ENCODE measurements at places on chromosomes 6 and 20.
A peak's percentile ranks its signal among the peaks of the same experiment; 100 is the strongest.

DNA sequence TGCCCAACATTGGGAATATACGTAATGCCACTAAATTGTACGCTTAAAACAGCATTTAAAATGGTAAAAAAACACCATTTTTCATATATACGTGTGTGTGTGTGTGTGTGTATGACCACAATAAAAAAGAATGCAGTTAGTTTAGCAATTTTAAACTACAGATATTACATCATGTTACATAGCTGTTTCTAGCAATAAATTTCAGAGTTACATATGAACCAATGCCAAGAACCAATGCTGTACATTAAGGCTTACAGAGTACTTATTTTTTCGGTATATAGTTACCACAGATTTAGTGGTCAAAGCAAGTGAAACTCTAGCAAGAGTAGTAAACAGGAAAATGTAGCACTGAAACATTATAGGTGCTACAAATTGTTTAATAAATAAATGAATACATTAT, 119.3 kb downstream of the PDE10A start:
- no peak for DNase-seq

- no peak for DNase-seq
Observed at GRCh38 chr20:57711826-57712225, 2.0 kb upstream of the PMEPA1 start.

DNA sequence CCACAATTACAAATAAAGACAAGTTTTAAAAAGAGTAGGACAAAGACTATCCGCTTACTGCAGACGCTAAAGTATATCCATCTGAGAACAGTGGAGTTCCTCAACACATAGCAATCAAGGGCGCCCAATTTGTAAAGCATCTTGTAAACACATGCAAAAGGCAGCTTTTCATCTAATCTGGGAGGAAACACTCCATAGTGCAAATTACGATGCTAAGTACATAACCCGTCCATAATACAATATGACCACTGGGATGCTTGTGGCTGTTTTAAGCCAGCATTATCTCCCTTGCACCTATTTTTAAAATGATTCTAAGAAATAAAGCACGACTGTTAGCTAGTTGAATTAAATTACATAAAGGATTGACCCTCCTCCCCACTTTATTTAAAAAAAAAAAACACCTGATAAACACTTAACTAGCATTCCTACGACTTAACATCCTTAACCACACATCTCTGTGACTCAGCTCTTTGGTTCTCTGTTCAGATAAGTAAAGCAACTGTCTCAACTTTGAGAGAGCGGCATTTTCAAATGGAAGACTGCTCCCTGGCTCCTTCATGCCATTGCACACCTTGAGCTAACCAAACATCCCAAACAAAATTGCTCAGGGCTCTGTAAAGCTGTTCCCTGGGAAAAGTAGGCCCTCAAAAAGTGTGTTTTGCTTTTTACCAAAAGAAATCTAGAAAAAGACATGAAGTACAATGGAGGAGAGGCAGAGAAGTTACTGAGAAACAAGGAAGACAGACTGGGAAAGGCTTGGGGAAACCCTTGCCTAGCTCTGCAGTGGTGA, 14.2 kb downstream of the SLC22A23 start:
- DNase-seq: no peak

DNA sequence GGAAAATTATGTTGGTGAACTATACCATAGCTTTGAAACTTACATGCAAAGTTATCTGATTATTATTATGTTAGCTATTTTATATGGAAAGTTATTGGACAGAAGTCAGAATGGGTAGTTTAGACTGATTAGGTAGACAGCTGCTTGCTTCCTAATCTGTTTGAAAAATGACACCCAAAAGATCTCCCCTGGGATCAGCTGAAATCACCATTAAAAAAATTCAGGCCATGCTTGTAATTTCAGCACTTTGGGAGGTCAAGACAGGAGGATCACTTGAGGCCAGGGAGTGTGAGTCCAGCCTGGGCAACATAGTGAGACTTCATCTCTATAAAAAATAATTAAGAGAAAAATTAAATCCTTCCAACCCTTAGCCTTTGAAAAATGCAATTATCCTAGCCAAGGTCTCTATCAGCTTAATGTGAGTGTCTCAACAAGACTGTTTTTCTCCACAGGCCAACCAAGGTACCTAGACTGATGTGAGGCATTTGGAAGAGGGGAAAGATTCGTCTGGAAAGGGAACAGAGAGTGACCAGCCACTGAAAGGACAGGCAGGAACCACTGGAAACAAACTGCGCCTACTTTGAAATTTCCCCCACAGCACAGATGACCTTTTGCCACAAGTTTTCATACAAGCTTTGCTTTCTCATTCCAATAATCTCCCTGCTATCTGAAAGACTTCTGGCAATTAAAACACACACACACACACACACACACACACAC, 232.3 kb downstream of the GMPR start:
- no peak for DNase-seq

- no peak for DNase-seq
Observed at GRCh38 chr6:12594530-12594893, 122.1 kb upstream of the PHACTR1 start.

- no peak for DNase-seq
Observed at GRCh38 chr20:4574356-4574690, 147.4 kb upstream of the PRND start.

- DNase-seq: no peak
Observed at GRCh38 chr20:35586751-35587425, 28.7 kb upstream of the SPAG4 start.

DNA sequence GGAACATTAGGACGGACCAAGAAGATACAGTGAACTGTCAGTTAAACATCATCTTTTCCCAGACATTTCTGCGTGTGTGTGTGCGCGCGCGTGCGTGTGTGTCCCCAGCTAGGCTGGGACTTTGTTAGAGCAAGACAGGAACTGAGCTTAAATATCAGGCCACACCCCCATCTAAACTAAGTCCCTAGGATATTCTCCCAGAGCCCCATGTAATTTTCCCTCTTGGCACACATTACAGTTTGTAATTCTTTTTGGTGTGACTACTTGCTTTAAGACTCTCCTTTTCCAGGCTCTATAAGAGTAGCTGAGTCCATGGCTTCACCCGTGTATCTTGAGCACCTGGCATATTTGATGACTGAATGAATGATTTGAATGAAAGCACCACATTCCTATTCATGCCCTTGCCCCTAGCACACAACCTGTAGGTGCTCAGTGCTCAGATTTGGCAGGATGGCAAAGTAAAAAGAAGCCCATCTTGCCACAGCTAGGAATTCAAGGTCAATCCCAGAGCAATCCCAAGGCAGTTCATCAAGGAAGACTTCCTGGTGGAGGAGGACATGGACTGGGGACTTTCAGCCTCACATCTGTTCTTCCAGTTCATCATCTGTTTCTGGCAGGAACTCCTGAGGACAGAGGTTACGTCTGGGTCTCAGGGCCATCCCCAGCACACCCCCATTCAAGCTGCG, 69.2 kb downstream of the MRPL14 start:
- no peak for DNase-seq

GRCh38 chr6:38320358-38320757, 319.4 kb downstream of the BTBD9 start:
- DNase-seq: no peak

DNA sequence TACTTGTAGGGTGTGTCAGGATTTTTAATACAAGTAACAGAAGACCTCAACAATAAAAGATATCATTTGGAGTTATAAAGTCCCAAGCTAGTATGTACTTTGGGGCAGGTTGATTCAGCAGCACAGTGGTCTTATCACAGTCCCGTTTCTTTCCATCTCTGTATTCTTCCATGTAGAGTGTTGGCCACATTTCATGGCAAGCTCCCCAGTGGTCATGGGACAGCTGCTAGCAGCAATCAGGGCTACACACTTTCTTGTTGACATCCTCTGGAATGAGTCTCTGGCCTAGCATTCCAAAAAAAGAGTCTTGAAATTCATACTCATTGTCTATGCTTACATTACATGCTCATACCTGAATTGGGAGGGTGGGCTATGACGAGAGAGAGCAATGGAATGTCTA, 53.2 kb downstream of the SOBP start:
- no peak for DNase-seq

- DNase-seq: no peak
Observed at GRCh38 chr6:168915855-168916254, 337.8 kb downstream of the THBS2 start.

DNA sequence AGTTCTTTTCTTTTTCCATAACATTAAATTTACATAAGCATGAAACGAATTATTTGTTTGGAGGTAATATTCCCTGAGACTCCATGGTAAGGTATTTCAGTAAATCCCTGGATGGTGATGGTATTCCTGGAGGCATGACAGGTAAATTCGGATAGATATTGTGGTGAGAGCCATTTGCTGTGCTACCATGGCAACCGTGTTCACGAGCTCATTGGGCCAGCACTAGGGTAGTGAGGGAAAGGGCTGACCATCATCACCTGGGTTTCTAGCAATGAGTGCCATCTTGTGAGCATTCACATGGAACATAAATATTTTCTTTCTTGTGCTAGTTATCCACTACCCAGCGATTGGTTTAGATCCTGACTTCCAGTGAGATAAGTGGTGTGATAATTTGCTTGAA, 51.9 kb upstream of the GNRH2 start:
- no peak for DNase-seq

- DNase-seq: no peak
Observed at GRCh38 chr6:3898265-3898994, 49.3 kb downstream of the FAM50B start.

GRCh38 chr20:12670301-12670700, 338.5 kb upstream of the SPTLC3 start:
- no peak for DNase-seq

GRCh38 chr6:137864812-137865508, 2.1 kb upstream of the TNFAIP3 start:
- DNase-seq: no peak

DNA sequence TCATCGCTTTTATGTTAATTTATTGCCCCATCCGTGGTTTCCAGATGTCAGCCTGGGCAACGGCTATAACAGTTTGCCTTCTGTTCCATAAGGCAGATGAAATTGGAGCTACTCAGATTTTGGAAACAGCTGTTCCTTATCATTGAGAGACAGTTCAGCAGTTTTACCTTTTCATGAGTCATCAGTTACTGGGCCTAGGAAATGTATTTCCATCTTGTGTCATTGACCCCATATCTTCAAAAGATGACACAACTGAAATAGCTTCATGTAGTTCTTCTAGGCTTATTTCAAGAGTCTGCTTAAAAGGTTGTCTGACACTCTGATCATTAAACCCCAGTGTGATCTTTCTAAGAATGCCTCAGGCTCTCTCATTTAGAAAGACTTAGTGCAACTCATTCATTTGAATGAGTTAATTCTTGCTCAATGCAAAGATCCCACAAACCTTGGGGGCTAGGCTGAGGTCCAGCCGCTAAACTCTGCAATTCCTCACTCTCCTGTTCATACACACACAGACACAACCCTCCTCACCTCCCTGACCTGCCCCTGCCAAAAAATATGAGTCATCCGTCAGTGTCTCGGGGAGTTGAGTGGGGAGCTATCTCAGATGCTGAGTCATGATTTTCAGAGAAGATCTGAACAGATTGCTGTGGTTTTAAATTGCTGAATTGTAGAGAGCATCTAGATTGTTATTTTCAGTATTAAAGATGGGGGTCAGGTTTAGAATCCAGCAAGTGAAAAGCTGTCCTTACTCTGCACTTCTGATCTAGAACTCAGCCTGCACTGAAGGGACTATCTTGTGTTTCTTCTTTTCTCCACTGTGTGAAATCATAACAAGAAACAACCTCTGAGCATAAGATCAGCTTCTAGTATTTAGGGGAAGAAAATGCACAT, 61.8 kb downstream of the RPP40 start:
- peak; percentile 34 for DNase-seq

GRCh38 chr6:139801571-139802321, 427.3 kb upstream of the CITED2 start:
- DNase-seq: no peak

DNA sequence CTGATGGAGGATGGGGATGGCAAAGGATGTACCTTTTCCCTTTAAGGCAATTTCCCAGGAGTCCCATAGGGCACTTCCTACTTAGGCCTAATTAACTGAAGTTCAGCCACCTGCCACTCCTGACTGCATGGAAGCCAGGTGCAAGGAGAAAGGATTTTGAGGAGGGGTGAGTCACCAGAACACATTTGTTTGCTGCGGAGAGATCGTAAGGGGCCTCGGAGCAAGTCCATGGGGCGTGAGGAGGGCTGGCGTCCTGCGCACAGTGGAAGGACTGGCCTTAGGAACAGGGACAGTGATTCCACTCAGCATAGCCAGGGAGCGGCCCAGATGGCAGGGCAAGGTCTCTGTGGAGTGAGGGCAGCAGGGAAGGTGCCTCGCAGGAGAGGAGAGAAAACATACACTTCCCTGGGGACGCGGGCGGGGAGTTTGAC, 11.8 kb upstream of the MAP1LC3A start:
- no peak for DNase-seq

GRCh38 chr6:47263268-47263667, 46.4 kb downstream of the TNFRSF21 start:
- DNase-seq: no peak

DNA sequence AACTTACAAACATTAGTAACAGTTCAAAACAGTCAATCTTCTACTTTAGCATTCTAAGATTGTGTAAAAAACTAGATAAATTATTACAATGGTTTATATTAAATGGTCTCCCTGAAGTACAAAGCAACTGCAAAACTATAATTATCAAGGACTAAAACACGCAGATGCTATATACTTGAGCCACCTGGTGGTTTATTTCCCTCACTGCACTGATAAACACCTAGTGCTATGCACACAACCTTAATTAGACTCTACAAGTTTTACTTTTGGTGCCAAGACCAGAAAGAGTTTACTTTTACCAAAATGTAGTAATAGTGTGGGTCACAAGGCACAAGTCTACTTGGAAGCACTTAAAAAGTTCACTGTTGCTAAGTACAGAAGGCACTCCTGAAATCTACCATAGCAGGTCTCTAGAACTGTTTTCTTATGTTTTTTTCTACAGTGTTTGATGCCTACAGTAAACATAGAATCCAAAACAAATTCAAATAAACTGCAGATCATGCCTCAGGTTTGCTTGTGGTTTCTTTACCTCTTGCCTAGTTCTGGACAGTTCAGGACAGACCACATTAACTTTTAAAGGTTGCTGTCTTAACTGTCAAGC, 49.2 kb downstream of the GMDS start:
- DNase-seq: no peak

- no peak for DNase-seq
Observed at GRCh38 chr6:42046464-42047212, 3.7 kb upstream of the TAF8 start.

GRCh38 chr20:17155401-17155800, 71.4 kb upstream of the PCSK2 start:
- DNase-seq: no peak

DNA sequence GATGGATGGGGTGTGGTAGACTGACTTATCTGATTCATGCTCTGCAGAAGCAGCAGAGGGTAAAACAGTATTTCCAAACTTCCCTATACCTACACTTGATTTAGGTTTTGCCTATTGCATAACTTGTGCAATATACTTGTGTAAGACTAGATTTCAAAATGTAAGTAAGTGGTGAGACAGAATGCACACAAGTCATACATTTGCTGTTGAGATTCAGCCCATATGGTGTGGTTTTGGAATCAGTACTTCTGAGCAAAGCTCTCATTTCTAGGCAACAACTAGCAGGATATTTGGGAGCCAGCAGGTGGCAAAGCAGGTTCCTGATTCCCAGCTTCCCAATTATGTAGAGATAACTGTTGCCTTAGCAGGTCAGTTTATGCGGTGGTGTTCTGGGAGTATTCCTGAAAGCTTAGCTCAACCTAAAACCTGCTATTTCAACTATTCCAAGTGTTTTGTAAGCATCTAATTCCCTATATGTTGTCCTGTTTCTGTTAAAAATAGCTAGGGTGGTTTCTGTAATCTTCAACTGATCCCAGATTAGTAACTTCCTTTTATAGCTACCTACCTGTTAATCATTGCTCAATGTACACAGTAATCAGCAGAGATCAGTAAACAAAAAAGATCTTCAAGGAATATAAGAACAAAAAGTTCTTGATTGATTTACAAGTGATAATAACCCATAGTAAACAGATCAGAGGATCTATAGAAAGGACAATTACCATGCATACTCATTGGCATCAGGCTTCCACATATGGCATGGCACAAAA, 8.5 kb upstream of the FABP7 start:
- no peak for DNase-seq

Measured in stimulated activated CD4-positive, alpha-beta T cell treated with anti-CD3 and anti-CD28 coated beads, TNF-alpha, amount 100 ng/mL, for 24 hours (primary cell).